ENCODE measurements at places on chromosomes 2 and 18.

DNA sequence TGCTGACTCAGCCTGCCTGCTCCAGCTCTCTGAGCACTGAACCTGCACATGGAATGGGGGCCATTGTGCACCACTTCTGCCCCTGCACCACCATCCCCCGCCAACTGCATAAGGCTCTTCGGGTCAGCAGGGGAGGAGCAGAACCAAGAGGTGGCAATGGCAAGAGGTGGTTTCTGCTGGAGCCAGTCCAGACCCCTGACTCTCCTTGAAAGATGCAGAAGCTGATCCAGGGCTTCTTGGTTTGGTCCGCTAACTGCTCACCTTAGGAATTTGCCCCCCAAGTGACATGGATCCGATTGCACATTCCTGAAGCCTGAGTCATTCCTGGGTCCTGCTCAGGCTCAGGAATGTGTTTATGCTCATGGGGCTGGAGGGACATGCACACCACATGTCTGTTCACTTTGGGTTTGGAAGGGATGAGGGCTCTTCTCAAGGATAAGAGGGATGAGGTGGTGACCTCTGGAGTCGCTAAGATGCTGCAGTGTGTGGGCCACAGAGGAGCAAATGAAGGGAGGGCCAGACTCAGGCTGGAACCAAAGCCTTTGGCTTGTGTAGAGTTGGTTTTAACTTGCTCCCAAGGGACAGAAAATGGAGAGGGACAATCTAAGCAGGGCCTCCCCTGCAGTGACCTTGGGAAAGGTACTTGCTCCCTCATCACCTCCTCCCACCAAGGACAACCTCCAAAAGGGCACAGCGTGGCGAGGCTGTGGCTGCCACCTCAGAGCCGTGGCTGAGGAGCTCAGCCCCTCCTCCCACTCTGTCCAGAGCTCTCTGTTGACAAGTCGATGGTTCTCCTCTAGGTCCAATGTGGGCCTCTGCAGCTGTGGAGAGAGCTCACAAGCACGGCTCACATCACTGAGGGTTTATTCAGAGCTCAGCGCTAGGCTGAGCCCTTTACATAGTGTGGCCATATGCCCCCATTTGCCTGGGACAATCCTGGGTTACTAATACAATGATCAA is 66.2 kb downstream of the HS1BP3 start:
- no peak for DNase-seq

- no peak for DNase-seq
Observed at GRCh38 chr2:227720680-227721079, 2.9 kb upstream of the SLC19A3 start.

- no peak for DNase-seq
Observed at GRCh38 chr2:239226677-239227581, 173.9 kb downstream of the HDAC4 start.

- DNase-seq: no peak
Observed at GRCh38 chr2:86671337-86671981, 47.8 kb upstream of the RNF103 start.

DNA sequence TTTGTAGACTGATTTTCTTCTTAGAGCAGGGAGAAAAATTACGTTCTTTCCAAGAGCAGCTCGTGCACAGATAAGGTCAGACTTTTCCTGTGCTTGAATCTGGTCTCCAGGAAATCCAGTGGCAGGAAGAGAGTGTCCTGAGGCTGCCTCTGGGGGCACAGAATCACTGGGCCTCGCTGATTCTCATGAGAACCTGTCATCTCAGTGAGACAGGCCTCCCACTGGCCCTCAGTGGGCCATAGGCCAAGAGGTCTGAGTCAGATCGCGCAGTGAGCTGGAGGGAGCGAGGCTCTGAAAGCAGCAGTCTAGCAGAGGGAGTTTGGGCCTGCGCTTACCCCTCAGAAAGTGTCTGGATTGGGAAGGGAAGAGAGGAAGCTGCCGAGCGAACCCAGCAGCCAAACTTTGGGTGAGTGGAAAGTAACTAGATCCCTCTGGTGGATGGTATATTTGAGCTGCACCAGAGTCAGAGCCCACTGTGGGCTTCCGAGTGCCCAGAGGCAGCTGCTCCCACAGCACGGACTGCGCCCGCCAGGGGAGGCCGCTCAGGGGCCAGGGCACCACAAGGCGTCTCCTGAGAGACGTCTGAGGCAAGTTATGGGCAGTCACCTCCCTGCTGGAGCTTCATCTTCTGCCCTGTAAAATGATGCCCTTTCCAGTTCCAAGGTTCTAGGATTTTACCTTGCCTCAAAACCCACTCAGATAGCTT is 8.2 kb downstream of the GDF7 start:
- DNase-seq: no peak

- DNase-seq: peak; percentile 92
Observed at GRCh38 chr2:7007846-7008741, 90.9 kb downstream of the RNF144A start.

DNA sequence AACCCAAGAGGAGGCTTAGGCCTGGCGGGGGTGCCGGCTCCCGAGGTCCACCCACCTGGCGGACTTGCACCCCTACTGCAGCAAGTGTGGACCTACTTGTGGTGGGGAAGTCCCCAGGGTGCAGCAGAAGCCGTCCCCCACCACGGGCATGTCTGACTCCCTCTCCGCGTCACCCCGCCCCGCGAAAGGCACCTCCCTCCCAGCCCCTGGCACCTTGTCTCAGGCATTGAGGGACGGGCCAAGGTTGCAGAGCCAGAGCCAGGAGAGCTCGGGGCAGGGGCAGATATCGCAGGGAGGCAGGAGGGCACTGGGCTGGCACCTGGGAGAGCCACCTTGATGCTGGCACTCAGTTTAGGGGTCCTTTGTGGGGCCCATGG is 19.0 kb downstream of the CROCC2 start:
- DNase-seq: peak; percentile 42

DNA sequence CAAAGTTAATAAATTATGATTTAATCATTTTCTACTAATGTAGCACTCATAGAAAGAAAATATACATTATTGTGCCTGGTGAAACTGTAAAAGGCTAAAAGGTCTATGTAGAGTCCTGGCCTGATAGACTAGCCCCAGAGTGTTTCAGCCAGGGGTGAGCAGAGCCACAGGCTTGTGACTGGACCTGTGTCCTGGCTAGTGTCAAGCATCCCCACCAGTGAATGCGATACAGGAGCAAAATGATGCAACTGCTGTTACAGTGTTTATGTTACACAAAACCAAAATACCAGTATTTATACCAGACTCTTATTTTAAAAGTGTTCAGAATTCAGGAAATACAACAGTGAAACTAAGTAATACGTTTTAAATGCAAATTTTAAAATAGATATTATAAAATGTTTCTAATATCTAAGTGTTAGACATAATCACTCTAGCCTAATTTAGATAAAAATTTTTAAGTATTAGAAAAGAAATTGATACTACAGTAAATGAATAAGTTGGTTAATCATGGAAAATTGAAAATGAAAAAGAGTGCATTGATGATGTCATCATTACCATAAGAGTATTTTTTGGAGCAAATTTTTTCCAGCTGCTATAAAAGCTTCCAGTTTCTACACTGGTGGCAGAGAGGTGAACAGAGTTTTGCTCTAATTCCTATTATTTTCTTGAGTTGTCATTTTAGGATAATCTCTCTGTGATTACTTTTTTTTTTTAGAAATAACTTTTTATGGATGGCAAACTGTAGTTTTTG is 6.2 kb upstream of the TSPYL6 start:
- DNase-seq: no peak

DNA sequence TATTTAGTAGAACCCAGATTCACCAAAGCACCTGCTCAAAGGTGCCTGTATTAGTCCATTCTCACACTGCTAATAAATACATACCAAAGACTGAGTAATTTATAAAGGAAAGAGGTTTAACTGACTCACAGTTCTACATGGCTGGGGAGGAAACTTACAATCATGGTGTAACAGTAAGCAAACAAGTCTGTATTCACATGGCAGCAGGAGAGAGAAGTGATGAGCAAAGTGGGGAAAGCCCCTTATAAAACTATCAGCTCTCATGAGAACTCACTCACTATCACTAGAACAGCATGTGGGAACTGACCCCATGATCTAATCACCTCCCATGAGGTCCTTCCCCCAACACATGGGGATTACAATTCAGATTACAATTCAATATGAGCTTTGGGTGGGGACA is 28.0 kb upstream of the DDX18 start:
- DNase-seq: no peak

GRCh38 chr2:69594341-69594740 is 49.2 kb downstream of the AAK1 start:
- no peak for DNase-seq

GRCh38 chr2:143083636-143084035 is 45.6 kb upstream of the ARHGAP15 start:
- DNase-seq: no peak

DNA sequence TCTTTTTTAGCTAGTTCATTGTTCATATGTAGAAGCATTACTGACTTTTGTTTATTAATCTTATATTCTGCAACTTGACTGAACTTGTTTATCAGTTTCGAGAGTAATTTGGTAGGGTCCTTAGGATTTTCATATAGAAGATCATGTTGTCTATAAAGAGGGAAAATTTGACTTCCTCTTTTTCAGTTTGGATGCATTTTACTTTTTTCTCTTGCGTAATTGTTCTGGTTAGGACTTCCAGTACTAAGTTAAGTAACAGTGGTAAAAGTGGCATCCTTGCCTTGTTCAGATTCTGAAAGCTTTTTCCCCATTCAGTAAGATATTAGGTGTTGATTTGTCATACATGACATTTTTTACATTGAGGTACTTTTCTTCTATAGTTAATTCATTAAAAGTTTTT is 726.0 kb downstream of the KCNJ3 start:
- DNase-seq: no peak

- DNase-seq: no peak
Observed at GRCh38 chr2:173053043-173053699, 22.5 kb upstream of the MAP3K20 start.

DNA sequence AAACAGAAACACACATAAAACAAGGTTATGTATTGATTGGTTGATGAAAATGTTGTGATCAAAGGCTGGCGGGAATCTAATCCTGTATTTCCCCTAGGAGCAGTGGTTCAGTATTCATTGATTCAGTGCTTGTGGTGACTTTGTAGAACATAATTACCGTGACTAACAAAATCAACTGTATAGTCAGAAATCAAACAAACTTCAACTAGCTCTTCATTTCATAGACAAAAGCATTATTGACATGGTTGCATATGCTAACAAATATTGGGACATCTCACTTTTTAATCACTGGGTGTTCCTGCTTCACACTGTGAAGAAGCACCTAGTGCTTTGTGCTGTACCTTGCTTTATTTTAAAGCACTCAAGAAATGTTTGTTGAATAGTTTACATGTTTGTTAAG is 41.4 kb downstream of the USP14 start:
- DNase-seq: no peak

Data from ureter (tissue), 1 donor.